ENCODE measurements at places on chromosomes 2 and 18.

DNA sequence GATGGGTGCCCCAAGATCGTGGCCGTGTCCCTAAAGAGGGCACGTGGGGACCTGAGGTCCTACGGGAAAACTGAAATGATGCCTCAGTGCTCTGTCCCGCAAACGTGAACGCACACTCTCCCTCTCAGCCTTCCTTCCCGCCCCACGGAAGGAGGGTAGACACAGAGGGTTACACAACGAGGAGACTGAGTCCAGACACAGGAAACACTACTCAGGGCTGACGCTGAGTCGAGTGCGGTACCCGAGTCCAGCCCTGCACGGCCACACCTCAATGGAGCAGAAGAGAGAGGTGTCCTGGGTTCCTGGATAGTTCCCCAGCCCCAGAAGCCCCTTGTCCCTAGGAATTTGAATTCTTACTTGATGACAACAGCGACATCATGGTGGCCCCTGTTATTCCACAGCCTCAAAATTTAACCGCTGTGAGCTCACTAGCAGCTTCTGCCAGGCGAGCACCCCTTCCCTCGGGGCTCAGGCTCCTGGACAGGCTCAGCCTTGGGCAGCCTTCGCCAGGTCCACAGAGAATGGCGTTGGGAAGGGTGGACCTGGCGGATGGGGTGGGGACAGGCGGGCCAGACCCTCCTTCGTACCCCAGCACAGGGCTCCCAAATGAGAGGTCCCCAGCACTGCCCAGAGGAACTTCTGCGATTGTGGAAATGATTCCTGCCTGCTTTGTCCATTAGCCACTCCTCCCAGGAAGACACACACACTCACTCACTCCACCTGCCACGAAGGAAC lies 980 bp upstream of the RNPEPL1 start:
- no peak for DNase-seq

DNA sequence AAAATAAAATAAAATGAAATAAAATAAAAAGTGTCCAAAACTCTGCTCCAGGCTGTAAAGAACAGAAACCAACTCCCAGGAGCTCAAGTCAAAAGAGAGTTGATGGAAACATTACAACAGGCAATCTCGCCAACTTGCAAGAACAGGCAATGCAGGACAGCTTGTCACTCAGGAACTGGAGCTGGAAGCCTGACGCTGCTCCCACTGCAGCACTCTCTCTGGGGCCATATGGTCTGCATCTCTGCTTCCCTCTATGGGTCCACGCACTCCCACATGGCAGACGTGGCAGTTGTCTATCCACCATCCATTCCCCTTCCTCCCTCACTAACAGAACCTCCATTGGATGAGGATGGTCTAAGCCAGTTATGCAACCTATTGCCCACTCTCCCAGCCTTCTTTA lies 23.3 kb upstream of the ARPC2 start:
- DNase-seq, result no peak

- DNase-seq, result no peak
Observed at GRCh38 chr18:40447820-40448219, 1507.2 kb upstream of the PIK3C3 start.

DNA sequence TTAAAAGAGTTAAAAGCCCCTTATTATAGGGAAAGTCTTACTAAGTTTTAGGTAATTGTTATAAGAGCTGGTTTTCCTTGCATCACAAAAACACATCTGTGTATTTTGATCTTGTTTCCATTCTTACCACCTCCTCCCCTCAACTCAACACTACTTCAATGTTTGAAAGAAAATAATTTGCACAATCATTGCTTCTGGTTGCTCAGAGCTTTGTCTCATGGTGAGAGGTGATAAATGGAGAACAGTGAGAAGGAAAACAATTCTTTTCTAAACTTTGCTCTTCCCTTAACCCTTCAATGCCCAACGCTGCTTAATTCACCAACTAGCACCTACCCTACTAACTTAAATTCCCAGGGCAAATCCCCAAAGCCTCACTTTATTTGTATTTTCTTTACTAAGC lies 268.1 kb upstream of the LINC00305 start:
- DNase-seq, result no peak

- DNase-seq, result peak; percentile 38
Observed at GRCh38 chr18:25225151-25225550, 126.8 kb downstream of the ZNF521 start.

All from OCI-M1 (cell line).